ENCODE measurements at places on chromosomes 16 and 17. TPM values are rescaled to one million over a fixed set of nuclear protein-coding genes. Genes with fewer than 3 reads are reported as not detected.

Gene C16orf92
- not detected for total RNA-seq

Gene CCDC154
- 0.29 TPM for total RNA-seq

Gene EPX
- not detected for total RNA-seq

Gene RNF43
- under 0.01 TPM for total RNA-seq

Gene EFNB3
- total RNA-seq, result 0.83 TPM

Gene METTL22
- 32.7 TPM for total RNA-seq

Gene SYT17
- 0.66 TPM for total RNA-seq

Gene CD300LB
- not detected for total RNA-seq

Gene TNS4
- total RNA-seq, result under 0.01 TPM

Gene TEX2
- total RNA-seq, result 43.0 TPM

Gene PNMT
- total RNA-seq, result not detected

Gene RNU2-1
- total RNA-seq, result not detected

Gene GUCY2D
- not detected for total RNA-seq

Gene HSPB9
- total RNA-seq, result not detected

Gene C1QTNF8
- not detected for total RNA-seq

Gene MRTFB
- 13.4 TPM for total RNA-seq

Gene C17orf100
- total RNA-seq, result 0.58 TPM

Gene SLFN12
- 27.3 TPM for total RNA-seq

Gene CACNA1H
- total RNA-seq, result 0.33 TPM

Gene KRTAP4-6
- not detected for total RNA-seq

Gene FA2H
- total RNA-seq, result not detected

Gene SPATA32
- total RNA-seq, result not detected

Gene CHST5
- 0.15 TPM for total RNA-seq

Gene HEXD
- 16.9 TPM for total RNA-seq

Gene OMG
- total RNA-seq, result 17.4 TPM

Gene SLC22A31
- 0.33 TPM for total RNA-seq

Gene TVP23A
- not detected for total RNA-seq

Gene SLC12A3
- total RNA-seq, result not detected

Gene PLK1
- total RNA-seq, result 27.1 TPM

Gene ORMDL3
- 81.0 TPM for total RNA-seq

Gene KRTAP9-1
- total RNA-seq, result not detected

Gene KRTAP17-1
- not detected for total RNA-seq

Gene SECTM1
- 198 TPM for total RNA-seq

Gene AATF
- 31.6 TPM for total RNA-seq

Gene PMFBP1
- 0.29 TPM for total RNA-seq

Gene SLC2A4
- total RNA-seq, result 0.44 TPM

Gene GSDMA
- total RNA-seq, result not detected

Gene HASPIN
- 5.1 TPM for total RNA-seq

Gene GAST
- not detected for total RNA-seq

Gene DHRS7C
- total RNA-seq, result not detected

Gene ITGAD
- not detected for total RNA-seq

Gene HNF1B
- not detected for total RNA-seq

Gene EME1
- total RNA-seq, result 10.9 TPM

Gene TEKT5
- total RNA-seq, result not detected

Gene CACNG5
- not detected for total RNA-seq

Gene SLC16A13
- total RNA-seq, result 0.44 TPM

Gene CES5A
- total RNA-seq, result not detected

Gene TRPV3
- total RNA-seq, result 1.0 TPM

Gene KRTAP3-1
- total RNA-seq, result not detected
